HEK293T (cell line): ENCODE measurements at places on chromosomes 13 and 19.

- DNase-seq: no peak
Measured at GRCh38 chr19:47729468-47729798, 15.9 kb upstream of the NOP53 start.

GRCh38 chr19:17553256-17553655 is 2.2 kb upstream of the COLGALT1 start:
- no peak for DNase-seq

- DNase-seq: no peak
Measured at GRCh38 chr19:53388168-53388567, 6.8 kb upstream of the ZNF765 start.

DNA sequence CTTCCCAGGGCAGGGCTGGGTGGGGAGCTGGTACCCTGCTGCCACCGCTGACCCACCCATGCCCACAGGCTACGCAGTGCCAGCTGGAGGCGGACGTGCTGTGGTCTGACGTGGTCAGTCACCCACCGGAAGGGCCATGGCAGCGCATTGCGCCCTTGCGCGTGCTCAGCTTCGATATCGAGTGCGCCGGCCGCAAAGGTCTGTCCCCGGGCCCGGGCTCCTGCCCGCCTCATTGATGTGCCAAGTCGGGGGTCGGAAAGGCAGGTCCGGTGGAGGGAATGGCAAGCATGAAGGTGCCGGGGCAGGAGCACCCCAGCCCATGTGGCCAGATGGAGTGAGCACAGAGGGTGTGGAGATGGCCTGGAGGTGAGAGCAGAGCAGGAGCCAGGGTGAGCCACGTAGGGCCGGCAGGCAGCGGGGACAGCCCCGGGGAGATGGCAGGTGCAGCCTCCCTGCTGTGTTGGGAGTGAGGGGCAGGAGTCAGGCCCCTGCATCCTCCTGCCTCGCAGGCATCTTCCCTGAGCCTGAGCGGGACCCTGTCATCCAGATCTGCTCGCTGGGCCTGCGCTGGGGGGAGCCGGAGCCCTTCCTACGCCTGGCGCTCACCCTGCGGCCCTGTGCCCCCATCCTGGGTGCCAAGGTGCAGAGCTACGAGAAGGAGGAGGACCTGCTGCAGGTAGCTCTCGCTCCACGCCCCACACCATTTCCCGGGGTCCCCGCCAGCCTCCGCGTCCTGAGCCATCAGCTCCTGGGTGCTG is 16.0 kb upstream of the SPIB start:
- no peak for DNase-seq

DNA sequence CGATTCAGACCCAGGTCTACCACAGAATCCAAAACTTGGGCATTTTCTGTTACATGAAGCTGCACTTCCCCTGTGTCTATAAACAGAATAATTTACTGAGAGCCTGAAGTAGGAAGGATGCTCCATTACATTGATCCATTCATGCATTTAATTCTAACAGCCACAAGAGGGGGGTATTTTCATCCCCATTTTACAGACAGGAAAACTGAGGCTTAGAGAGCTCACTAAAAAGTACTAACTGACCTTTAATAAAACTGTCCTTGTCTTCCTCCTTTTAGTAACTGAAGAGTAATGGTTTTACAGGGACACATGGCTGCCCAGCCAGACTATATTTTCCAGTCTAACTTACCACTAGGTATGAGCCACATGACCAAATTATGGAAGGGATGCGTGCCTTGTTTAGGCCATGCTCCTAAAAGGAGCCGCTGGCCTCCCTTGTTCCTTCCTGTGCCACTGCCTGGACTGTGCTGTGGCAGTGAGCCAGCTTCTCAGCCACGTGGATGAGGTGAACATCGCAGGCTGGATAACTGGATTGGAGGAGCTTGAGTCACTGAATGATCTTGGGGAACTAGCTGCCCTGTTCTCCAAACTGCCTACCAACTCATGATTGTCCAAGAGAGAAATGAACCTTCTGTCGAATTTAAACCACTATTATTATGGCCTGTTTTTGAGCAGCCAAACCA is 108.3 kb downstream of the DOCK9 start:
- no peak for DNase-seq

GRCh38 chr19:40445780-40446262 is 1.7 kb upstream of the SERTAD3 start:
- DNase-seq: no peak

DNA sequence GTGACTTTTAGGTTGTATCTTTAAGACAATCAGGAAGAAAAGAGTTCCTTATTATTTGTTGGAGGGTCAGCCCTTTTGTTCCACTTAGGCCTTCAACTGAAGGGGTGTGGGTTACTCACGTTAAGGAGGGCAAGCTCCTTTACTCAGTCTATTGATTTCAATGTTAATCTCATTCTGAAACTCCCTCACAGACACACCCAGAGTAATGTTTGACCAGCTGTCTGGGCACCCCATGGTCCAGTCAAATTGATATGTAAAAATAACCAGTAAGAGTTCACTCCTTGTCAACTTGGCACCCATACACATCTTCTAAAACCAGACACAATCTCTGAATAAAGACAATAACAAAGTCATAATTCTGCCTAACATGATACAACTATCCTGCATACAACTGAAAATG is 292.9 kb downstream of the KLF5 start:
- no peak for DNase-seq

DNA sequence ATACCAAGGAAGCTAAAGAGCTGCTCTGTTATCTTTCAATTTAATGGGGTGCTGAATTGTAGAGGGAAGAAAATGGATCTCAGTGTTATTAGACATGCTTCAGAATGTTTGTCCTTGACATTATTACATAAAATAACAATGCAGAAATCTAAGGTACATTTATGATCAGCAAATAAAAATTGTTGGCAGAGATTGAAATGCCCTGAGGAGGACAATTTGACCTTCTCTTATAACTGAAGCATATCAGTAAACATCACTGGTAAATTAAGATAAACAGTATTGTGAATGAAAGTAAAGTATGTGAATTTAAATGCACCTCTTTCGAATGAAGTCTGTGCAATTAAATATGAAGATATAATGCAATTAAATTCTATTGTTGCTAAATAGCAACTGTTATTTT is 1362.1 kb upstream of the ATXN8OS start:
- DNase-seq: no peak

DNA sequence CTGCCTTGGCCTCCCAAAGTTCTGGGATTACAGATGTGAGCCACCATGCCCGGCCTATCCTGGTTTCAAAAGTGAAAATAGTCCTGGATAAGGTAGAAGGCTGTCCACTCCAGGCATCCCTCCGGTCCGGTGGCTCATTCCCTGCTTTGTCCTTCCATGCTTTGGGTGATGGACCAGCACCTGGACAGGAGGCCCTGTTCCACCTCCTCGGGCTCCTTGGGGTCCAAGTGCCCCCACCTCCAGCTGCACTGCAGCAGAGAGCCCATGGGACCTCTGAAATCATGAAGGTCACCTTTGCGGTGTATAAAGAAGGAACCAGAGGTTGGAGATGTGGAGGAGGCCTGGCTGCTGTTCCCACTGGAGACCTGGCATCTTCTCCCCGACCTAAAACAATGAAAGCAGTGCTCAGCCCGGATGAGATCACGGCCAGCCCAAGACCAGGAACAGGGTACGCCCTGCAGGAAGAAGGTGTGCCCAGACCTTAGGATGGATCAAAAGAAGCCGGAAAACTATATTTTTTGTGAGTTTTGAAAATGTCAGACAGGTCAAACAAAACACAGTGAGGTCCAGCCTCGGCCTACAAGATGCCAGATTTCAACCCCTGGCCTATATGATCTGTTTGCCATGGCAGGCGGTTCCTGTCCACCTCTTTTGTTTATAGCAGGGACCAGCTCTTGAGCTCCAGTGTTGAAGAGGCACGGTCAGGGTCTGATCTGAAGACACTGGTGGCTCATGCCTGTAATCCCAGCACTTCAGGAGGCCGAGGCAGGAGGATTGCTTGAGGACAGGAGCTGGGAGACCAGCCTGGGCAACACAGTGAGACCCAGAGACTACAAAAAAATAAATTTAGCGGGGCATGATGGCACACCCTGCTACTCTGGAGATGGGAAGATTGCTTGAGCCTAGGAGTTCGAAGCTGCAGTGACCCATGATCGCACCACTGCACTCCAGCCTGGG is 5.8 kb downstream of the LSR start:
- no peak for DNase-seq

- DNase-seq: no peak
Measured at GRCh38 chr13:71217827-71218226, 649.2 kb downstream of the DACH1 start.

- DNase-seq: no peak
Measured at GRCh38 chr13:44432650-44433049, 59.0 kb downstream of the SERP2 start.

DNA sequence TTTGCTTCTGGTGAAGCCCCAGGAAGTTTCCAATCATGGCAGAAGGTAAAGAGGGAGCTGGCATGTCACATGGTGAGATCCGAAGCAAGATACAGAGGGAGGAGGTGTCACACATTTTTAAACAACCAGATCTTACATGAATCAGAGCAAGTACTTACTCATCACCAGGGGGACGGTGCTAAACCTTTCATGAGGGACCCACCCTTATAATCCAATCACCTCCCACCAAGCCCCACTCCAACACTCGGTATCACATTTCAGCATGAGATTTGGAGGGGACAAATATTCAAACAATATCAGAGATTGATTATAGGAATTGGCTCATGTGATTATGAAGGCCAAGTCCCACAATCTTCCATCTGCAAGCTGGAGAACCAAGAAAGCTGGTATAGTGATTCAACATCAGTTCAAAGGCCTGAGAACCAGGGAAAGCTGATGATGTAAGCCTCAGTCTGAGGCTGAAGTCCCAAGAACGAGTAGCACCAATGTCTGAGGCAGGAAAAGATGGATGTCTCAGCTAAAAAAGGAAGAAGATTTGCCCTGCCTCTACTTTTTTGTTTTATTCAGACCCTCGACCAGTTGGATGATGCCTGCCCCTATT is 58.6 kb upstream of the WDFY2 start:
- no peak for DNase-seq

DNA sequence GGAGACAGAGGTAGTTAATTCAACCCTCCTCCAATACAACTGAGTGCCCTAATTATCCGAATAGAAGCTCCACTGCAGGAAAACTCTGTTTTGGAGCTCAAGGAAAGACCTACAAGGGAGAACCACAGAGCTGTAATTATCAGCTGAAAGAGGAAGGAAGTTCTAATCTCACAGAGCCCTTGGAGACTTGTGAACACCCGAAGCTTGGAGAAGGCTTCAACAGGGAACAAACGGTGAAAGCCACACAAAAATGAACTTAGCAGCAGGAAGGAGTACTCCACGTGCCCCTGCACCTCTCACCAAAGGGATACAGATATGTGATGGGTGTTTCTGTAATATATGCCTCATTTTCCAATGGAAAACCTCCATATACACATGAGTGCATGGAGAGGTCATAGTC is 61.1 kb downstream of the IRS2 start:
- no peak for DNase-seq

GRCh38 chr13:35744566-35745178 is 268.2 kb upstream of the MAB21L1 start:
- DNase-seq: no peak

DNA sequence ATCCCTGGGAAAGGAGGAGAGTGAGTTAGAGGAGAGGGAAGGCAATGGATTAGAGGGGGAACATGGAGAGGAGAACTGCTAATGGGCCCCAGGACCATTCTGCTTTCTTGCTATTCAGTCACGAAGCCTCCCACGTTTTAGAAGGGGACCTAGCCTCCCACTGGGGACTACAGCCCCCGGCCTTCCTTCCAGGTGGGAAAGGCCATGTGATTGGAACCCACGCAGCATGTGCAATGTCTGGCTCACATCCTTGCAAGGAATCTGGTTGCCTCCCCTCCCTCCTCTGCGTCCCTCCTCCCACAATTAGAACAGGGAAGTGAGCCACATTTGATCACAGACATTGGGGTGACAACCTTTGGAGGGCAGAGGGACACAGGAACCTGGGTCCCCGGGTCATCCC is 22.5 kb upstream of the PLA2G4C start:
- DNase-seq: no peak

- DNase-seq: no peak
Measured at GRCh38 chr13:94557684-94558235, 38.2 kb downstream of the TGDS start.

- no peak for DNase-seq
Measured at GRCh38 chr19:4453232-4454179, 4.1 kb downstream of the UBXN6 start.

GRCh38 chr19:32350471-32350865 is 5.1 kb downstream of the ZNF507 start:
- no peak for DNase-seq

DNA sequence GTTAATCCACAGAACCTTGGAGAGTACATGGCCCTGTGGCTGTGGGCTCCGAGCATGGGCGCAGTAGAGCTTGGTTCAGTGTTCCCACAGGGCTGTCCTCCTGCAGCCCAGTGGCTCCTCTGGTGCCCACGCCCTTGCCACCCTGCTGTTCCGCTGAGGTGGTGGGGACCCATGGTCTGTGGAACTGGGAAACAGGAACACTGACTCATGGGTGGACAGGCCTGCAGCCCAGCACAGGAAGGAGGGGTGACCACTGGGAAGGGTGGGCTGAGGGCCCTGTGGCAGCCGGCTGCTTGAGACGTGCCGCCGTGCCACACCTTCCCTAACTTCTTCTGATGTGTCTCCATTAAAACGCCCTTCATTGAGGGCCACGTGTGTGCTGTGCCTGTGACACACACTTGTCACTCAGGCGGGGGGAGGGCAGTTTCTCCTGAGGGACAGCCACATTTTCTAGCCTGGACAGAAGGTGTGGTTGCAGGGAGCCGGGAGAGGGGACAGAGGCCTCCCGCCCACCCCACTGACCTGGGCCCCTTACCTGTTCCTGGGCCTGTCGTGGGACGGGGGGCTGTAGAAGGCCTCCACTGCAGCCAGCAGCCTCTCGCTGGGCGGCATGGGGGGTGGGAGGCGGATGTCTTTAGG is 21.1 kb downstream of the CHERP start:
- no peak for DNase-seq

DNA sequence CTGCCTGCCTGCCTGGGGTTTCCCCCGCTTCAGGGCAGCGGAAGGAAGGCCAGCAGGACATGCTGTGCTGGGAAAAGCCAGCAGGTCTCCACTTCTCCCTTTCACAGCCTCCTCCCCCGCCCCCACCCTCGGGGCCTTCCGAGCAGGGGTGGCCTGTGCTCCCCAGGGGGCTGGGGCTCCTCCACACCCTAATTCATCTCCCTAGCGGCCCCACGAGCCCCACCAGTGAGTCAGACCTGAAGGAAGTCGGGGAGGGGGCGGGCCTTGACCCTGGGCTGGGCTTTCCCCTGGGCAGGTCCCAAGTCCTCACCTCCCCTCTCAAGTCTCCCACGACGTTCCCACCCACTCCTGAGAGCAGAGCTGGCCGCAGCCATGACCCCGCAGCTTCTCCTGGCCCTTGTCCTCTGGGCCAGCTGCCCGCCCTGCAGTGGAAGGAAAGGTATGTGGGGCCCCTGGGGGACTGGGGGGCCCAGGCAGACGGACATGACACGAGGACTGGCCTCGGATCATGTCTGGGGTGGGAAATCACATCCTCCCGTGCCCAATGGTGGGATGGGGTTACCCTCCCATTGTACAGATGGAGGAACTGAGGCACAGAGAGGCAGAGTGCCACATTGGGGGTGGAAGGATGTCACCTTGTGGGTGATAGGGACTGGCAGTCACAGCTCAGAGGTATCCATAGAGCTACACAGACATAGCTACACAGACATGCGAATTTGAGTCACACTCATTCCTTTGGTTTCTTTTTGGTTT is at the start of gene EBI3:
TSS of gene EBI3 (plus strand) at position 345 of the 753 bp plus-strand sequence. CDS start at position 373, 28 bp downstream.
- no peak for DNase-seq

- DNase-seq: peak; percentile 36
Measured at GRCh38 chr13:99796175-99796819, 175.3 kb downstream of the ZIC5 start.
